ENCODE measurements at places on chromosomes 6 and 20. TPM values are rescaled to one million over a fixed set of nuclear protein-coding genes. Genes with fewer than 3 reads are reported as not detected.
A peak's percentile ranks its signal among the peaks of the same experiment; 100 is the strongest.

The FKBP1A gene
- total RNA-seq, result 149 TPM

The PSORS1C1 gene
- total RNA-seq, result 3.4 TPM

The SSTR4 gene
- total RNA-seq, result not detected

The ID4 gene
- total RNA-seq, result 3.8 TPM

The KIF3B gene
- 42.7 TPM for total RNA-seq

The TAF11 gene
- total RNA-seq, result 53.2 TPM

The GLP1R gene
- total RNA-seq, result not detected

The MAK gene
- 0.02 TPM for total RNA-seq

DNA sequence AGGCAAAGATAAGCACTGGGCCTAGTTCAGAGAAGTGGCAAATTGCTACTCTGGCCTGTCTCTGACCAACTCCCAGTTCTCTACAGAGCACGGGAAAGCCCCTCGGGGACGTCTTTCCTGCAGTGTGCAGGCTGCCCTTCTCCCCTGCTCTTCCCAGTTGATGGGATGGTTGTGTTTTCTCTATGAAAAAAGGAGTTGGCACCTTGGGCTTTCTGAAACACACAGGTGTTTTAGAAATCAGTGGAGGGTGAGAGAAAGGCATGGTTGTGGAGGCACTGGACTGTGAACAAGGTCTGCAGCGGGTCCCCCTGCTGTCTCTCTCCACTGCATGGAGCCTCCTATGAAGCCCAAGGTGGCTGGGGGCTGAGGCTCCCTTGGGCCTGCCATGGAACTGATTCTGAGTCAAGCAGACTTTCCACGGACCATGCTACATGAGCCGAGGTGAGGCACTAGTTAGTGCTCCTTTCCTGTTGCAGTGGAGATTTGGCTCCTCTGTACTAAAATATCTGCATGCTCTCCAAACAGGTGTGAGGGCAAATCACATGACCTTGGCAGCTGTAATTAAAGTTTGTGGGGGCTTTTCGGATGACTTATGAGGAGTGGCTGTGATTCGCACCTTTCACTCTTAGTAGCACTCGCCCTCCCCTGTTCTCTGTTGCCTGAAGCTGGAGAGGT, 16.3 kb downstream of the GTSF1L start:
- DNase-seq, result no peak

GRCh38 chr20:48930035-48930434, 8.5 kb downstream of the ARFGEF2 start:
- no peak for DNase-seq

DNA sequence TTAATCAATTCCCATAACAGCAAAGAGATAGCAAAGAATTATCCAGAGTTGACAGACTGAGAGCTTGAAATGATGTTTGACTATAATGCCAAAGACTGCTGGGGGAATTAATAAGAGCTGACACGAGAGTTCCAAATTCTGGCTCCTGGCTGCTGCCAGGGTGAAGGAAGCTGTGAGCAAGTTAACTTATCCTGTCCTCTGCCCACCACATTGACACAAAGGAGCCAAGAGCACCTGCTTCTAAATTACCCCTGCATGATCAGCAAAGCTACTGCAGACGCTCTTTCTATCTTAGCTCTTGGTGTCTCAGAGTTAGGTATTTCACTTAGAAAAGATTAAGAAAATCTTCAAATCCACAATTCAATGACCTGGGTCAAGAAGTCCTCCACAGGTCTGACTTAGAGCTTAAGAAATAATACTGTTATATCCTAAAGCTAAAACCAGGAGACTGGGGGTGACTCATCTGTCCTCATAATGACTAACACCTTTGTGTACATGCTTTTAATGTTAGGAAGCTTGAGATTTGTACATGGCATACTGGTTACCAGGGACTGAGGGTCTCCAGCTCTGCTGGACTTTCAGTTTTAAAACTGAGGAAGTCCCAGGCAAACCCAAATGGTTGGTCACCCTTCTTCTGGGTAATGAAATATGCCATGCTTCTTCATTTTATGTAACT, 13.2 kb upstream of the FRK start:
- DNase-seq, result peak; percentile 63

- DNase-seq, result no peak
Measured at GRCh38 chr6:135062735-135063134, 8.1 kb upstream of the HBS1L start.

DNA sequence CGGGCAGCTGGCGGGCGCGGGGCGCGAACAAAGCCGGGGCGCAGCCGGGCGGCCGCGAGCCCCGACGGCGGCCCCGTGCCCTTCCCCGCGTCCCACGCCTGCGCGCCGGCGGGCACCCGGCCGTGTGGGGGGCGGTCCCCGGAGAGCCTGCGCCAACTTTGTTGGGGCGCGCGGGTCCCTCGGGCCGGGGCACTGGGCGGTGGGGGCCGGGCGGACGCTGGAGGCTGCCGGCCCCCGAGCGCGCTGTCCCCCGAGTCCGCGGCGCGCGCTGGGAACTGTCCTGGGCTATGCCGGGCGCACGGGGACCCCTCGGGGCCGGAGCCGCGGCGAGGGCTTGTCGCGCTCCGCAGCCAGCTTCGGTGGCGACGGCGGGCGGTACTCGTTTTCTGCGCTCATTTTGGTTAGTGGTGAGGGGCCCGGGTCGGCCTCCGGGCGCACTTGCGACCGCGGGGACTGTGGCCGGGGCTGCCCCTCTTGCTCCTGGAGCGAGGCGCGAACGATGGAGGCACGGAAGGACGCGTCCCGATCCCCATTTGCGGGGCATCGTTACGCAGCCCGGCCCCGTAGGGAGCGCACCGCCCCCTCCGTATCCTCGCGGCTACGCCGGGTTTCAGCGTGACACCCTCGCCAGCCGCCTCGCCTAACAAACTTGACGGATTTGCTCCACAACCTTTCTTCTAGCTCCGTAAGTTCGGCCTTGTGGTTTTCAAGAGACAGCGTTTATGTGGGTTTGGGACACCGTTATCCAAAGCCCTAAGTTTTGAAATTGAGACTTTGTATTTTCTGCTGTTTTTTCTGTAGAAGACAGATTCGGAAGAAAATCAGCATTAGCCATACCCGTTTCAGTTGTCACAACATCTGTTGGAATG, 622 bp downstream of the SS18L1 start:
- DNase-seq, result no peak

DNA sequence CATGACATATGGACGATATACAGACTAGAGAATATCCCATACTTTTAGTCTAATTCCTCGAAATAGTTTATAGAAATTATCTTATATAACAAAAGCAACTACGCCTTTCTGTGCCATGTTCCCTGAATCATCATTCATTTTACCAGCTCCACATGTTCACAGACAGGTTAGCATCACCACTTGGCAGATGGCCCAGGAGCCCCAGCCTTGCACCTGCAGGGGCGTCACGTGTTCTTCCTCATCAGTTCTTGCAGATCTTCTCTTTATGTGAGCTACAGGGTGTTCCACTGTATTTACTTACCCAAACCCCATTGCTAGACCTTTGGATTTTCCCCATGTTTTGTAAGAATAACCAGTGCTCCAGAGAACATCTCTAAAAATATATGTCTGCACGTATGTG, 12.6 kb upstream of the BNIP5 start:
- DNase-seq, result no peak

DNA sequence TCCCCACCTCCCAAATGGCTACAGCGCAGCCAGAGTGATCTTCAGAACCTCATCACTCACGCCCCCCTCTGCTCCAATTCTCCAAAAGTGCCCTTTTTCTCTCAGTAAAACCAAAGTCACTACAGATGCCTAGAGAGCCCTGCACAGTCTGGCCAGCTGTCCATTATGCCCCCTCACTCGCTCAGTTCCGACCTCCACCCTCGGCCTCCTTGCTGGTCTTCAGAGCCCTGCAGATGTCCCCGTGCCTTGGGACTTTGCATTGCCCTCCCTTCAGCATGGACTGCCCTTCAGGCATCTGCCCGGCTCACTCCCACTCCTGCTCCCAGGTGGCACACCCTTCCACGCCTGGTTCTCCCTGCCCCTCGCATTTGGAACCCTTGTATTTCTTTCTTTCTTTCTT, 1.1 kb upstream of the RAET1E start:
- DNase-seq, result no peak

DNA sequence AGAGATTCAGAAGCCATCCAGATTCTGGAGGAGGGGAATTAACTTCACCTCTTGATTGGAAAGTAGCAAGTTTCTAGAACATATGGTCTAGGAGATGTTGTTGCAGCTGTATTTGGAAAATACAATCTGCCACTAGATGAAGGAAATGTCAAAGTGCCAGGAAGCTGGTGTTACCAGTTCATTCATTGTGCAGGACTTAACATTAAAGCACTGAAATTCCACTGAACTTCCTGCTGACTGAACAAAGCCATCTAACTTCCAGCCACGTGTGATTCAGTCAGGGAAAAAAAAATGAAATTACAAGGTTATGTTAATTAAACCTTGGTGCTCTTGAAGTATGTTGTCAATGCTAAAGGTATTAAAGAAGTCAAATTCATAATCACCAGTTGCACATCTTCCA, 321.5 kb upstream of the SASH1 start:
- DNase-seq, result no peak

GRCh38 chr20:50515471-50516106, 5.4 kb downstream of the PTPN1 start:
- no peak for DNase-seq

DNA sequence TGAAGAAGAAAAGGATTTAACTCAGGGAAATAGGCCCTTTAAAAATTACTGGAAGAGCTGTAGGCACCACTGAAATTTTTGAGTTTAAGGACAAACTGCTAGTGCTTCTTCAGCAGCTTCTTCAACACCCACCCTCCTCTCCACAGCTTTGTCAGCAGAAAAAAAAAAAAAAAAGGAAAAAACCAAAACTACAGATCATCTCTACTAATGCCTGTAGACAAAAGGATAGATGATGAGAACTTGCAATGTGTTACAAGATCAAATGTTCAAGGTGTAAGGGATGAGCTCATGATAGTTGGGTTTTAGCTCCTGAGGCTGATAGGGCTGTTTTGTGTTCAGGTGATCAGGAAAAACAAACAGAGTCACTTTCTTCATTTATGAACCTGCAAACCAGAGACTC, 55.2 kb upstream of the PREP start:
- DNase-seq, result no peak

DNA sequence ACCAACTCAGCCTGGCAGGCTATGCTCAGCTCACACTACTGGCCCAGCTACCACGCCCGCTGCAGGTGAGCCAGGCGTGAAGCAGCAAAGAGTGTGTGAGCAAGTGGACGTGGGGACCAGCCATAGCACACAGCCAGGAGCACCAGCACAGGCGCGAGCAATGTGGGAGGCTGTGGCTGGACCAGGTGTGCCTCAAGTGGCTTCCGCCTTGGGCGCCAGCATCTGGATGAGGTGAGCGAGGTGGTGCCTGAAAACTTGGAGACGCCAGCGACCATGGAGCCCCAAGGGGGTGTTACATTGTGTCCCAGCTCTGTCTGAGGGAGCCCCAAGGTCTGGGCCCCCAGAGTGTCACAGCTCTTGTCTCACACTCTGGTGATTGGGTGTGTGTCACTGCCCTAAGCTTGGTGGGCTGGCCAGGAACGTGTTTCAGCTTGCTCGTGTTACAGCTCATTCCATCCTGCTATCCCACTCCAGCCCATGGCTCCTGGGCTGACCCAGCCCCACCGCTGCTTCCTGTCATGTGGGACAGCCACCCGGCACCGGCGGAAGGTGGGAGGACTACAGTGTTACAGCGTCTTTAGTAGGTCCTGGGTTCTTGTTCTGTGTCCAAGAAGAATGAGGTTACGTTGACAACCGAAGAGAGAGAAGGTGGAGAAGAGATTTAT, 508.0 kb upstream of the MMS22L start:
- DNase-seq, result no peak

DNA sequence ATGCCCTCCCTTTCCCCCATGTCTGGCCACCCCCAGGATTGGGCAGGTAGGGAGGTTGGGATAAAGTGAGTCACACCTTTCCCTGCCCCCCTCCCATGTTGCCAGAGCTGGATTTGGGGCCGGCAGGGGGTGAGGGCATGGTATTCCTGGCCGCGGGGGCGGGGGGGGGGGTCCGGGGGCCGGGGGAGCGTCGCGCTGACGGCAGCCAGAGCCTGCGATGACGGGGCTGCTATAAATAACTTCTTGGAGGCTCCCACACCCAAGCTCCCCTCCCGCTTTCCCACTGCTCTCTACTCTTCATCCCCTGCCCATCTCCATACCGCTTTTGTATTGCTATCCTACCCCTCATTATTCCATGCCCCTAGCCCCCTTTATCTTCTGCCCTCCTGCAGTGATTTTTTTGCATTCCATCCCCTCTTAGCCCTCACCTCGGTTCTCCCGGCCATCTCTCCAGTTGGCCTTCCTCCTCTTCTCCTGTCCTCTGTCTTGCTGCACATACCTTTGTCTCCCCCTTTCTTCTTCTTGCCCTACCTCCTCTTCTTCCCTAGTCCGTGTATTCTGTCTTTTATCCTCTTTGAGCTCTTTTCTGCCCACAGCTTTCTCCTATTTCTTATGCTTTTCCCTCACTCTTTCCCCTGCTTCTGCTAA, 13.8 kb downstream of the SYNGAP1 start:
- no peak for DNase-seq

DNA sequence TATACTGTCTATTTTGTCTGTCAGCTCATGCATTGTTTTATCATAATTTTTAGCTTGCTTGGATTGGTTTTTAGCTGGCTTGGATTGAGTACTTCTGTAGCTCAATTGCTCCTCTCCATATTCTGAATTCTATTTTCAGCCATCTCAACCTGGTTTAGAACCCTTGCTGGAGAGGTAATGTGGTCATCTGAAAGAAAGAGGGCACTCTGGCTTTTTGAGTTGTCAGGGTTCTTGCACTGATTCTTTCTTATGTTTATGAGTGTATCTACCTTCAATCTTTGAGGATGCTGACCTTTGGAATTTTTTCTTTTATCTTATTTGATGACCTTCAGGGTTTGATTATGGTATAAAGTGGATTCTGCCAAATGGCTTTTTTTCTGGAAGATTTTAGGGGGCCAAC, 632.7 kb upstream of the ID4 start:
- DNase-seq, result no peak

- peak; percentile 67 for DNase-seq
Measured at GRCh38 chr6:146857180-146857979, 258.6 kb downstream of the ADGB start.

DNA sequence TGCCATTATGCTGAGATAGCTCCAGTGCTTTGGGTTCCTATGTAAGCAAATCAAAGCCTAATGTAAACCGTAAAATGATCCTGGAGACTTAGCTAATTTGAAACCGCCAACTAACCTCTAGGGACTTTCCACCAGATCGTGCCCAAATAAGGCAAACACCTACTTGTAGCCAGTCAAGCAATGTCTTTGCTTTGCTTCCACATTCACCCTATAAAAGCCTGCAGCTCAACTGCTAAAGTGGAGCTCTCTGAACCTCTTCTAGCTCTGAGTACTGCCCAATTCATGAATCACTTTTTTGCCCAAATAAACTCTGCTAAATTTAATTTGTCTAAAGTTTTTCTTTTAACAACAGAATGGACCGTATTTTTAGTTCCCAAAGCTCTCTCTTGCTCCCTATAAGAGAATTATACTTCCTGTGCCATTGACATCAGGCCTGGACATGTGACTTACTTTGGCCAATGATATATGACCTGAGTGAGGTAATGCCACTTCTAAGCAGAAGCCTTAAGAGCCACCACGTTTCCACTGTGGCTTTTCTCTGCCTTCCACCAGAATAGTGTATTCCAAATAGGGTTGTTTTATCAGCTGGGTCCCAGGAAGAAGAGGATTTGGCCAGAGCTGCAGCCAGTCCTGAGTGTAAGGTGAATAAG, 34.8 kb upstream of the PSMF1 start:
- no peak for DNase-seq

All from A172 (cell line).